Tibial artery (tissue), 4 donors: ENCODE measurements at places on chromosomes 5 and 9.

- no peaks in the 10 kb centered on the region for H3K27me3 ChIP-seq
- no peak overlapping the region for H3K27ac ChIP-seq
These were observed 15.1 kb upstream of the EPB41L4B start for GRCh38 chr9:109335929-109336328.

DNA sequence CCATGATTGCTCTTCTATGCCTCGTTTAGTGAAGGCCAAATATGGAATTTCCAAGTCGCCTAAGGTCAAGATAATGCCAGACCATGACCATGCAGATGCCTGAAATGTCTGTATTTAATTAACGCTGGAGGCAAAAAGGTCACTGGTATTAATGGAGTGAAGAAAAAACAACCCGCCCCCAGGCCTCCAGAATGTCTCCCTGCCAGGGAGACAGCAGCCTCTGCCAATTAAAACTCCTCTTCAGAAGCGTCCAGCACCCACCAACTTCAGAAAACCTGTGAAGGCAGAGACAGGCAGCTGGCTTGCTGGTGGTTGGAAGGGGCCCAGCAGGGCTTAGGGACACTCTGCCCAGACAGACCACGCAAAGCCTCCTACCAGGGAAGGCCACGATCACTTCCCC is 94.4 kb downstream of the VAV2 start:
- H3K4me1 ChIP-seq, result no peaks in the 10 kb centered on the region
- DNase-seq, result no peak
- H3K36me3 ChIP-seq, result no peaks in the 10 kb centered on the region
- H3K27ac ChIP-seq, result no peak overlapping the region
- H3K4me3 ChIP-seq, result no peak overlapping the region

DNA sequence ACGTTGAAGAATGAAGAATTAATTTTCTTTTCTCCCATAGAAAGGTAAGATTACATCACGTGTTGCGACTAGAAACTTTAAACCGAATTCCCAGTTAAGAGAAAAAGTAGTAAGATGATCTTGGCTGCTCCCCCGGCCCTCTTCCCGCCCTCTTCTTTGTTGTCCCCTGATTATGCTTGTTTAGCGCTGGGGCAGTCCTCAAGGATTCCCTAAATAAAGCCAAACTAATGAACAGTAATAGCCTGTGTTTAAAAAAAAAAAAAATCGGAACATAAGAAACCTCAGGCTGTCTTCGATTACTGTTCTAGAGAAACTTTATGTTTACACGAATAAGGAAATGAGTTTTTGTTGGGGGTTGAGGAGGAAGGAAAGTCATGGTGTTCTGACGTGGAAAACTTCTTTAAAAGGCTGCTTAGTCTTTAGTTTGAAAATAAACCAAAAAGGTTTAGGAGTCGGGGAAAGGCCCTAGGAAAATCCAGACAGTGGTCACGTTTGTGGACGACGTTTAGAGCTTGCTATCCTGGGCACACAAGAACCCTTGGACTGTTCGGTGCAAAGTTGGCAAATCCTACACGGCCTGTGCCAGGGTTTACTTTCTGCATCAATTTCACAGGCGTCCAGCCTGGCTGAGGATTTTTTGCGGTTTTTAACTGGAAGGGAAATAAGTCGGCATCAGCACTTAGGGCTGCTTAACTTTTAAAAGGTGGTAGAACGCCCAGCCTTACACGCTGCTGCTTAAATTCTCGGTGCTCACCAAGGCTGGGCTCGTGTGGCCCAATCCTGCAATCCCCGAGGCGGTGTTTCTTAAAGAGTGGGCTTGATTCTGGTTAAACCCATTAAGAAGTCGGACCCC is 1.1 kb upstream of the MAT2B start:
- no peaks in the 10 kb centered on the region for H3K36me3 ChIP-seq
- H3K27me3 ChIP-seq, result no peaks in the 10 kb centered on the region
- peaks cover 42% of the 10 kb centered on the region for H3K4me1 ChIP-seq
- DNase-seq, result peak; percentile 81
- H3K4me3 ChIP-seq, result peak overlapping the region; percentile 67

DNA sequence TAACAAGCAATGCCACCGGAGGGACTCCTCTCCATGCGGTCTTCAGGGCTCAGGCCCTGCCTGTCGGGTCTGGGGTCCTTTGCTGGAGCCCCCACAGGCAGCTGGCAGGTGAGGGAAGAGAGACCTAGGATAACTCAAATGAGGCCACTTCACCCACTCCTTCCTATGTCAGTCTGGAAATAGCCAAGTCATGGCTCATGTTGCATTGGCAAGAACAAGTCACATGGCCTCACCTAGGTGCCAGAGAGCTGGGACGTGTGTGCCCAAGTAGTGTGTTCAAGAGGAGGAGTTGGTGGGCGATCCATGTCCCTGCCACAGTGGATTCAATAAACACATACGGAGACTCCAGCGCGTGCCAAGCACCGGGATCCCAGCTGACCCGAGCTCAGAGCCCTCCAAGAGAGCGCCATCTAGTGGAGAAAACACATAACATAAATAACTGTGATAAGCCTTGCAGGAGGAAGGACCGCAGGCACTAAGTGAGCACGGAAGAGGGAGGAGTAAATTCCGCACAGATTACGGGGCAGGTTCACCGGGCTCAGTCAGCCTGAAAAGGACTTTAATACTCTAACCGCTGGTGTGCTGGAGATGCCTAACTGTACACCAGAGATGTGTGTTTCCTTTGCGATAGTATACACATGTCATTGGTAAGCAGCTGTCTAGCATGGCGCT is 580.8 kb downstream of the CCDC171 start:
- peak; percentile 74 for DNase-seq
- no peaks in the 10 kb centered on the region for H3K27me3 ChIP-seq
- no peak overlapping the region for H3K27ac ChIP-seq
- no peaks in the 10 kb centered on the region for H3K36me3 ChIP-seq
- no peak overlapping the region for H3K4me3 ChIP-seq

DNA sequence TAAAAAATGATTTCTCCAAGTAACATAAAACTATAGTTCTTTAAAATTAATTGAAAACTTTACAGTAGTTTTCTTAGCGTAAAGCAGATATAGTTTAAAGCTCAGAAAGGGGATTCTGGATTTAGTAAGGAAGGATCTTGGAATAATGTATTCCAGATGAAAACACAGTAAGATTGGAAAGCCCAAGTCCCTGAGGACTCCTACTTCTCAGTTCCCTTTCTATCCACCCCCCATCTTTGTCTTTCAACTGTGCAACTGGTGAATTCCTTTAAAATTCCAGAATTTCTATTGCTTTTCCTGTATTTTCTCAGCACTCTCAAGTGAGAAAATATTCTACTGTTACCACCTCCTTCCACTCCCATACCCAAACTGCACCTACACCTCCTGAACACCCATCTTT is 184.5 kb upstream of the FBN2 start:
- H3K4me3 ChIP-seq, result no peak overlapping the region
- no peak for DNase-seq
- no peaks in the 10 kb centered on the region for H3K36me3 ChIP-seq
- no peaks in the 10 kb centered on the region for H3K4me1 ChIP-seq

DNA sequence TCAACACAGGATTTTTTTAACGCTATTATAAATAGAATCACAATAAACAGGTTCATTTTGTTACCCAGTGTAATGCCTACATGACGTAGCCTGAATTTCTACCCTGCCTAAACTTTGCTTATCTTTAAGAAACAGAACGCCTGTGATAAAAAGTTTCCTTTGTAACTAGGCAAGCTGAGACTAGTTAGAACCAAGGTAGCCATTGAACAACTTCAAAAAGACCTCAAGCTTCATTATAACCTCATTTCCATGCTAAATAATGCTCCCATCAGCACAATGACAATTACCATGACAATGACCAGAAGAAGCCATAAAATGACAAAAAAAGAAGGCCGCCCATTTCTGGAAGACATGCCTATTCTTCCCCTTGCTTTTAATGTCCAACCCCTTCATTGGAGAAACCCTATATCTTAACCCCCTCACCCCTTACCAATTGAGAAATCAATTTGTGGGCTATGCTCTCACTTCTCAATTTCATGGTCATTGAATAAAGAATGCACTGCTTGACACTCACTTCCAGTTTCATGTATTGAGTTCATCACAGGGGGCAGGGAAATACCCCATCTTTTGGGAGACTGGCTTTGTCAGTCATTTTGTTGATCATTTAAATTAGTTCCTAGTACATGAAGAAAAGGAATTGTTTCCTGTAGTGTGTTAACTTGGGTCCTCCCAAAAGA is 276.8 kb downstream of the MCTP1 start:
- H3K36me3 ChIP-seq, result no peaks in the 10 kb centered on the region
- H3K27me3 ChIP-seq, result no peaks in the 10 kb centered on the region
- DNase-seq, result no peak
- H3K4me3 ChIP-seq, result no peak overlapping the region
- H3K27ac ChIP-seq, result no peak overlapping the region
- no peaks in the 10 kb centered on the region for H3K4me1 ChIP-seq

GRCh38 chr9:76896035-76896434 is 9.9 kb downstream of the PRUNE2 start:
- no peak for DNase-seq
- no peaks in the 10 kb centered on the region for H3K27me3 ChIP-seq
- no peak overlapping the region for H3K4me3 ChIP-seq
- no peaks in the 10 kb centered on the region for H3K4me1 ChIP-seq

DNA sequence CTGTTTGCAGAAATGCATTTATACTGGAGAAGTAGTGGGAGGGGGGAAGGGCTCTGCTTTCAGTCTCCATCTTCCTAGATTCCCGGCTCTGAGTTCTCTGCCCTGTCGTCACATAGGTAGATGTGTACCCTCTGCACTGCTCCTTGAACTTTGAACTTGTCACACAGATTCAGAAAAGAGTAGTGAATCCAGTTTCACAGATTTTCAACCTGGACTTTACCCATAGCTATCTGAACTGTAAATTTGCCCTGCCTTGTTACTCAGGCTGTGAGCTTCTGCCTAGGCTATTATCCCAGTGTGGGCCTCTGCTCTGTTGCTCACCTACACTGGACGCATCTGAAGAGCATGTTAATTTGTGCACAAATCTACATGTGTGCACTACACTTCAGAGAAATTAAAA is 12.8 kb upstream of the C9orf152 start:
- H3K27me3 ChIP-seq, result no peaks in the 10 kb centered on the region
- DNase-seq, result no peak
- no peak overlapping the region for H3K27ac ChIP-seq
- H3K36me3 ChIP-seq, result no peaks in the 10 kb centered on the region
- H3K4me3 ChIP-seq, result no peak overlapping the region

DNA sequence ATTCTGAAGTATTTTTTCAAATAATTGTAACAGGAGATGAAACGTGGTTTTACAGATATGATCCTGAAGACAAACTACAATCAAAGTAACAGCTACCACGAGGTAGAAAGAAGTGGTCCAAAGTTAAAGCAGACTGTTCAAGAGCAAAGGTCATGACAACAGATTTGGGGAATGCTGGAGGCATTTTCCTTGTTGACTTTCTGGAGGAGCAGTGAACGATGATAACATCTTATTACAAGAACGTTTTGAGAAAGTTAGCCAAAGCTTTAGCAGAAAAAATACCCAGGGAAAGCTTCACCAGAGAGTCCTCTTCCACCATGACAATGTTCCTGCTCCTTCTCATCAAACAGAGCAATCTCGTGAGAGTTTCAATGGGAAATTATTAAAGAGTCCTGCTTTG is 145.4 kb upstream of the NREP start:
- no peak for DNase-seq
- H3K36me3 ChIP-seq, result no peaks in the 10 kb centered on the region
- no peaks in the 10 kb centered on the region for H3K4me1 ChIP-seq
- no peak overlapping the region for H3K27ac ChIP-seq

DNA sequence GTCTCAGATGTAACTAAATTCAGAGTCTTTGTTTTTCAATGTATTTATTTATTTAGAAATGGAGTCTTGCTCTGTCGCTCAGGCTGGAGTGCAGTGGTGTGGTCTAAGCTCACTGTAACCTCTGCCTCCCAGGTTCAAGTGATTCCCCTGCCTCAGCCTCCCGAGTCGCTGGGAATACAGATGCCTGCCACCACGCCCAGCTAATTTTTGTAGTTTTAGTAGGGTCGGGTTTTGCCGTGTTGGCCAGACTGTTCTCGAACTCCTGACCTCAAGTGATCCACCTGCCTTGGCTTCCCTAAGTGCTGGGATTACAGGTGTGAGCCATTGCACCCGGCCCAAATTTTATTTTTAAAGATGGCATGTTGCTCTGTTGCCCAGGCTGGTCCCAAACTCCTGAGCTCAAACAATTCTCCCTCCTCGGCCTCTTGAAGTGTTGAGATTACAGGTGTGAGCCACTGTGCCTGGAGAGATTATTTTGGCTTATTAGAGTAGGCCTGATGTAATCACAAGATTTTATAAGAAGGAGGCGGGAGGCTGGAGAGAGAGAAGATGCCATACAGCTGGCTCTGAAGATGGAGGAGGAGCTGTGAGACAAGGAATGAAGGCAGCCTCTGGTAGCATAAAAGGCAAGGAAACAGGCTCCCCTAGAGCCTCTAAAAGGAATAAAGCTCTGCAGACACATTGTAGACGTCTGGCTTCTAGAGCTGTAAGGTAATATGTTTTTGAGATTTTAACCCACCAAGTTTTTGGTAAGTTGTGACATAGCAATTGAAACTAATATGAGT is 12.9 kb upstream of the KLF9 start:
- H3K4me1 ChIP-seq, result peaks cover 5% of the 10 kb centered on the region
- no peak for DNase-seq

DNA sequence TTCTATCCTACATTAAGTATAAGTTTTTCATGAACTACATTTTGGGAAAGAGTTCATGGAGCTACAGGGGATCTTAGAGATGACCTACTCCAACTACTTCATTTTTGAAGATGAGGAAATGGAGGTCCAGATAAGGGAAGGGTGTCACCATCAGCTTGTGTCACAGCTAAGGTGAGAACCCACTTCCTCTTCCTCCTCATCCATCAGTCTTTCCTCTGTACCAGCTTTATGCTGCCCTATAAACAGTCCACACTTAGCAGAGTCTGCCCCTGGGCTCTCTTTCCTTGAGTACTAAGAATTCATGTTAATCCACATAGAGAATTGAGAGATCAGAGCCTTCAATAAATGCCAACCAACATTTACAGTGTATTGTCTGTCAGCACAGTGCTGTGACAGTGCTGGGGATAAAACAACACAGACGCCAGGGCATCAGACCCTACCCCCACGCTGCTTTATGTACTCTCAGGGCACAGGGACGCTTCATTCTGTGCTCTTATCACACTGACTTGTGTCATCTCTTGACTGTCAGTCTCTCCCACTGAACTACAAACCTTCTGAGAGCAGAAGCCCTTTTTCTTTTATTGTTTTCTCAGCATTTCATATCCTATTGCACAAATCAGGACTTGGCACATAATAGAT is 22.1 kb downstream of the ADRB2 start:
- no peak for DNase-seq
- no peak overlapping the region for H3K27ac ChIP-seq
- no peaks in the 10 kb centered on the region for H3K36me3 ChIP-seq

GRCh38 chr5:146815411-146815810 is 63.1 kb downstream of the PPP2R2B start:
- no peak for DNase-seq
- no peaks in the 10 kb centered on the region for H3K27me3 ChIP-seq
- no peaks in the 10 kb centered on the region for H3K4me1 ChIP-seq
- no peaks in the 10 kb centered on the region for H3K36me3 ChIP-seq

- no peaks in the 10 kb centered on the region for H3K36me3 ChIP-seq
- no peak overlapping the region for H3K4me3 ChIP-seq
- DNase-seq, result no peak
- H3K27ac ChIP-seq, result no peak overlapping the region
These were observed 532.4 kb downstream of the ANXA1 start for GRCh38 chr9:73683862-73684591.
